ENCODE measurements at places on chromosomes 16 and 17. TPM values are rescaled to one million over a fixed set of nuclear protein-coding genes. Genes with fewer than 3 reads are reported as not detected.

The CES1 gene
- 39.6 TPM for total RNA-seq

DNA sequence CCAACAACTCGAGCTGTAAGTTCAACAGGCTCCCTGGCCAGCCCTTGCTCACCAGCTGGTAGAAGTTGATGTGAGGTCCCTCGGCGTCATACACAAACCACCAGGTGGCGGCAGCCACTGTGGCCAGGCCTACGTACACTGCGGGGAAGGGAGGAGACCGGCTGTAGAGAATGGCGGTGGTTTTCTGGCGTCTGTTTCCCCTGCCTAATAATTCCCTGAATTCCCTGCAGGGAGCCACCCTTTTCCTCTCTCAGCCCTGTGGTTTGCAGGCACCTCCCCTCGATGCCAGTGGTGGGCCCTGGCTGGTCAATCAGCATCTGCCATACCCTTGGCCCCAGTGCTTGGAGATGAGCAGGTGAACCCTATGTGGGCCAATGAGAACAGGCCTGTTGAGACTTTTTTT lies 18.9 kb upstream of the P2RX1 start:
- peak; percentile 87 for DNase-seq

GRCh38 chr17:61064087-61064951 lies 335.3 kb upstream of the TBX2 start:
- DNase-seq = no peak

GRCh38 chr17:7852919-7853690 lies 1.8 kb upstream of the TMEM88 start:
- peak; percentile 85 for DNase-seq

GRCh38 chr16:85978976-85979375 lies 80.0 kb downstream of the IRF8 start:
- no peak for DNase-seq
